ENCODE measurements at places on chromosomes 2 and 18.

- DNase-seq, result no peak
Measured at GRCh38 chr18:39604836-39605235, 2039.2 kb upstream of the CELF4 start.

DNA sequence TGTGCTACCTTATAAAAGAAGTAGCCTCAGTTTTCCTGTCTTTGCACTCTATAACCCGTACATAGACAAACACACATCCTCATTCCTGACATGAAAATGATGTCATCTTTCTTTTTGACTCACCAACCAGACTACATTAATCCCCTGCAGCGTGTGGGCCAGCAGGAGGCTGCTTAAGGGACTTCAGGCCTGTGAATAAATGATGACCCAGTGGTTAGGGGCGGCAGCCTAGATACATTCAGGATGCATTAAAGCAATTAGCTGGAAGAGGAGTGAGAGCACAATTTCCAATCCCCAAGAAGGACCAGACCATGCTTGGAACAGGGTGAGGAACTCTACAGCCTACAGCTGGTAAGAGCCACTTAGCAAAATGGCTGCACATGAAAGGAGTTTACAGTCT lies 57.3 kb upstream of the KLF7 start:
- DNase-seq, result no peak

DNA sequence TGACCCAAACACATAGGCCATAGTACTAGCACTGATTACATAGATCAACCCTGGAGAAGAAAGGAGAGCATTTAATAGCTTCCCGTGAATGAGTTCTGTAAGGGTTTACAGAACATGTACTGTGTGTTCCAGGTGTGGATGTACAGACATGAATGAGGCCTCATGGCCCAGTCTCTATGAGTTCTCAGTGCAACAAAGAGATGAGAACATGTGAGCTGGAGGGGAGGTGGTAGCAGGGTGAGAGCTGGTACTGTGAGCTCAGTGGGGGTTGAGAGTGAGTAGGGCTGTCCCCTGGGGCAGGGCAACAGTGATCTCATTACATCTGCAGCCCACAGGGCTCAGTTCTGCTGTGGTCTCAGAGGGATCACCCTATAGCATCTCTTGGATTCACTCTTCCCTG lies 42.6 kb upstream of the SPRED2 start:
- no peak for DNase-seq

GRCh38 chr2:8059255-8059654 lies 622.6 kb upstream of the ID2 start:
- DNase-seq, result no peak

GRCh38 chr18:34562252-34562870 lies 147.7 kb upstream of the DTNA start:
- no peak for DNase-seq

DNA sequence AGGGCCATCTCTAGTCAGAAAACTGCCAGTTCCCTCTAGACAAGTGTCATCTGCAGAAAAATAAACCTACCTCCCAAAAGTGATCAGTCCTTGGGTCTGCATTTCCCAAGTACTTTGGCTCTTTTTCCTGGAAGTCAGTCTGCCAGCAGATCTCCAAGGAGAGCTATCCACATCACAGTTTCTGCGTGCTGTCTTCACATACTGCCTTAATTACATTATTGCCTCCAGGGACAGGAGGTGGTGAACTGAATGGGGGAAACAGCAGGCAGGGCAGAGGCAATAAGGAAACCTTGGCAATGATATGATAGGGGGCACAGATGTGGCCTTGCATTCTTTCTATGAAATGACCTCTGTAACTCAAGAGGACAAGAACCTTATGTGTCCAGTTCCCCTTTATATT lies 105.9 kb upstream of the SIX2 start:
- no peak for DNase-seq

GRCh38 chr2:210922419-210922818 lies 366.0 kb downstream of the CPS1 start:
- no peak for DNase-seq

DNA sequence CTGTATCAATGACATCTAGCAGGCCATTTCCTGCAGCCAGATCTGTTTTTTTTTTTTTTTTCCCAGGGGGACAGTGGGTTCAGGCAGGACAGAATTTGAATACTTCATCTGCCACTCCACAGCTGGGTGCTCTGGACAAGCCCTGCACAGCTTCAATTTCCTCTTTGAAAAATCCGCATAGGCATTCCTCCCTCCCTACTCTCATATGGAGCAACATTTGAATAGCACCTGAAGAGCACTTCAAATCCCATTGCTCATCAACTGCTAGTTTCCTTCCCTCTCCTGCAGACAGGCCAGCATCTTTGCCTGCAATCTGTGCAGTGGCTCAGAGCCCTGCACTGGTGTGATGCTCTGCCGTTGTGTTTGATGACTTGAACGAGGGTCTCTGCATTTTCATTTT lies 326.3 kb downstream of the TSN start:
- DNase-seq, result no peak

DNA sequence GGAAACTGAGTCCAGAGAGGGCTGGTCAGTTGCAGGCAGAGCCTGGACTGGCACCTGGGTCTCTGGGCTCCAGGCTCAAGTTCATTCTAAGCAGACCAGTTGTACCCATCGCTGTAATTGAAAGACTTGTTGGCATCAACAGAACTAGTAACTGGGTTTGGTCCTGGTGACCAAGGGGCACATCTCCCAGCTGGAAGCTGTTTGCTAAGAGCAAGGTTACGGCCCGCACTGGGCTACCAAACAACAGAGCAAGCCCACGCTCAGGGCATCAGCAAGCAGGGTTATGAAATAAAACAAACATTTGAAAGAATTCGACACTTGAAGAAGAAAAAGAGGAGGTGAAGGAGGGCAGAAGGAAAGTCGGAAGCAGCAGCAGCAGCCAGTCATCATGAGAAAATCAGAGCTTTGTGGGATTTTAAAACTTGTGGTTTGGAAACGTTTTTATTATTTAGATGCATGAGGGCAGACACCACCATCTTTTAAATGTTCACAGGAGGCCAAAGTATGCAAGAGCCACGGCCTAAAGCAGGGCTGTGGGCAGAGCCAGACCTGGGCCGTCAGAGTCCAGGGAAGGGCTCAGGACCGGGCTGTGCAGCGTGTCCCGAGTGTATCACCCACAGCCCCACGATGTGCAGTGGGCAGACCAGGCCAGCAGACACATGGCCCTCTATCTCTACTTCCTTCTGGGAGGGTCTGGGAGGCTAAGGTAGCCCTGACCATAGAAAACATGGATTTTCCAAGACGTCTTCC lies 220.3 kb downstream of the BCL2 start:
- DNase-seq, result no peak

GRCh38 chr2:105781274-105781978 lies 36.7 kb downstream of the NCK2 start:
- no peak for DNase-seq
